ENCODE measurements at places on chromosomes 2 and 18.

GRCh38 chr2:23614701-23615100 lies 229.7 kb downstream of the KLHL29 start:
- DNase-seq: no peak

- no peak for DNase-seq
Observed at GRCh38 chr2:120461092-120461491, 115.2 kb downstream of the INHBB start.

DNA sequence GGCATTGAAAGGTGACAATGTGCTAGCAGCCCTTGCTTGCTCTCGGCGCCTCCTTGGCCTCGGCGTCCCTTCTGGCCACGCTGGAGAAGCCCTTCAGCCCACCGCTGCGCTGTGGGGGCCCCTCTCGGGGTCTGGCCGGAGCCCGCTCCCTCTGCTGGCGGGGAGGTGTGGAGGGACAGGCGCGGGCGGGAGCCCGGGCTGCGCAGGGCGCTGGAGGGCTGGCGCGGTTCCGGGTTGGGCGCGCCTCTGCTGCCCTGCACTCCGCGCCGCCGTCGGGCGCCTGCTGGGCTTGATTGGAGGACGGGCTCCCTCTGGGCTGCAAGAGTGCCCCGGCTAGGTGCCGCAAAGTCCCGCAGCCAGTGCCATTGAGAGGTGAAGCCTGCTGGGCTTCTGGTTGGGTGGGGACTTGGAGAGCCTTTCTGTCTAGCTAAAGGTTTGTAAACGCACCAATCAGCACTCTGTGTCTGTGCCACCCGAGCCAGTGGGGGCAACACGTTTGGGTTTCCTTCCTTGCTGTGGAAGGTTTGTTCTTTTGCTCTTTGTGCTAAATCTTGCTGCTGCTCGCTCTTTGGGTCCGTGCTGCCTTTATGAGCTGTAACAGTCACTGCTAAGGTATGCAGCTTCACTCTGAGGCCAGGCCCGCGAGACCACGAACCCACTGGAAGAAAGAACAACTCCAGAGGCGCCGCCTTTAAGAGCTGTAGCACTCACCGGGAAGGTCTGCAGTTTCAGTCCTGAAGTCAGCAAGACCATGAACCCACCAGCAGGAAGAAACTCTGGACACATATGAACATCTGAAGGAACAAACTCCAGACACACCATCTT lies 14.8 kb upstream of the IMP4 start:
- no peak for DNase-seq

DNA sequence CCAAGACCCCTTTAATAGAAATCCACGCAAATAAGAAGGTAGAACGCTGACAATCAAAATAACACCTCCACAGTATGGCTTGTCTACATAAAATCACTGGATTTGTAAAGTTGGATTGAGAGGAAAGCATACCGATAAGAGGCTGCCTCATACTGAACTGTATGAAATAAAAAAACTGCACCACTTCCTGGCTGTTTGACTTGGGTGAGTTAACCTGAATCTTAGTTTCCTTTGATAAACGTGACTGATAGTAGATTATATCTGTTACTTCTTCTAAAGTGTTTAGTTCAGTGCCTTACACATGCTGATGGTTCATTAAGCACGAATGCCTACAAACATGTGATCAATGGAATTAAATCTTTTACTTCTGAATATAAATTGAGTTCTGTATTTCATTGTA lies 140.4 kb upstream of the RNF152 start:
- no peak for DNase-seq

DNA sequence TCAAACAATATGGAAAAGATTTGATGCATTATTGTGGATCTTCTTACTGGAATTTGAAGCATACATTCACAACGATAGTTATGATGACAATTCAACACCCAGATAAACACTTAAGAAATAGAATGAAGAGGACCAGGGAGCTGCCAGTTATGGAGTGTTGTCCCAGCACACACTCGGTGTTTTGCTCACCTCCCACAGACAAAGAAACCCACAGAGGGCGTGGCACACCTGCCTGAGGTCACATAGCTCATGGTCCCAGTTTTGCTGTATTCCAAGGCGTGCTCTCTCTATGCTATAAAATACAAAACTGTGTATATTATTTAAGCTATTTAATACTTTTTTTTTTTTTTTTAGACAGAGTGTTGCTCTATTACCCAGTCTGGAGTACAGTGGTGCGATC lies 31.1 kb downstream of the EFR3B start:
- DNase-seq: peak; percentile 27

GRCh38 chr2:98037206-98037605 lies 41.5 kb upstream of the TMEM131 start:
- no peak for DNase-seq

GRCh38 chr2:31919499-31919898 lies 91.3 kb downstream of the MEMO1 start:
- no peak for DNase-seq

DNA sequence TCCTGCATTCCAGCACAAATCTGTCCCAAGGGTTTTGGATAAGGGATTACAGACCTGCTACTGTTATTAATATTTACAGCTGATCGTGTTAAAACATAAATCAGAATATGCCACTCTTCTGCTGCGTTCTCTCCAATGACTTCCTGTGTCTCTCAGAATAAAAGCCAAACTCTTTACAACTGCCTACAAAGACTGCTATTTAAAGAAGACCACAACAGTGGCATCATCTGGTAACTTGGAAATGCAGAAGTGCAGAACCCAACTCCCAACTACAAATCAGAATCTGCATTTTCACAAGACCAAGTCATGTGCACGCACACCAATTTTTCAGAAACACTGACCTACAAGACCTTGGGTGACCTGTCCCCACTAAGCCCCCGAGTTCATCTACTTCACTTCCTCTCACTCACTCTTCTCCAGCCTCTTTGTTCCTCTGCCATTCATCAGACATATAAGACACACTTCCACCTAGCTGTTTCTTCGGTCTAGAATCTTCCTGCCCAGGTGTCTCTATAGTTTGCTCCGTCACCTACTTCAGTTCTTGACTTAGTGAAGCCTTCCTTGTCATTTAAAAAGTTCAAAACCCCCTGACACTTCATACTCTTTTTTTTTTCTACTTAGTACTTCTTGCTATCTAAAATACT lies 36.0 kb downstream of the CHN1 start:
- no peak for DNase-seq

- no peak for DNase-seq
Observed at GRCh38 chr18:32771169-32771751, 1.6 kb downstream of the KLHL14 start.

DNA sequence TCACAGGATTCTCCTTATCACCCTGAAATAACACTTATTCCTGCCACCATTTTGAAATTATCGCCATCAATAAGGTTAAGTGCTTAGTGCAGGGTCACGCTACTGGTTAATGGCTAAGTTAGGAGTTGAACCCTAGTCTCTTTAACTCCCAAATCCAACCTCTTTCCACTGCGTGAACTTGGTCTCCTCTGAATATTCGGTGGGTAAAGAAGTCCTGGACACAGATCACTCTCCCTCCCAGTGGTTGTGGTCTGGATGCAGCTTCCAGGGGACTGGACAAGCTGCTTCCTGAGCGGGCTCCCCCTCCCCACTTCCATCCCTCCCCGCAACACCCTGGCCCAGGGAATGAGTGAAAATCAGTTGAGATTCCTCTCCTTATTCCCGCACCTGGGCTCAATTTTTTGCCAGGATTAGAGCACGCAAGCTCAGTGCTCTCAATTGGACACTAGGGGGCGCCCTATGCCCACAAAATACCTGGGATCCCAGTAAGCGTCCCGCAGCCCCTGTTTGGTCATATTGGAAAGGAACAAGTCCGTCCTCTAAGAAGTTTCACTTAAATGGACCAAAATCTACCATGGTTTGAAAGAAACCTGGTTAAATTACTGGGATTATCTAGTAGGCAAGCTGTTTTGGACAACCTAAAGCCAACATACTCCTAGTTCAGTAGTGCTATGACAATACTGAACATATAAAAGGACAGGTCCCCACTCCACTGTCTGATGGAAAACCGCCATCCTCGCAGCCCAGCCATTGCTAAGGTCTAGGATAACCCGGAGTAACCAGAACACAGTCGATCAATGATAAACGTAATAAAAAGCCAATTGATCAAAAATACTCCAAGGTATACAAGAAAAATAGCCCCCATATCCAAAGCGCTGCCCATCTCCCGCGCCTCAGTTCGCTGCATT lies 40.4 kb downstream of the DHRS9 start:
- no peak for DNase-seq

DNA sequence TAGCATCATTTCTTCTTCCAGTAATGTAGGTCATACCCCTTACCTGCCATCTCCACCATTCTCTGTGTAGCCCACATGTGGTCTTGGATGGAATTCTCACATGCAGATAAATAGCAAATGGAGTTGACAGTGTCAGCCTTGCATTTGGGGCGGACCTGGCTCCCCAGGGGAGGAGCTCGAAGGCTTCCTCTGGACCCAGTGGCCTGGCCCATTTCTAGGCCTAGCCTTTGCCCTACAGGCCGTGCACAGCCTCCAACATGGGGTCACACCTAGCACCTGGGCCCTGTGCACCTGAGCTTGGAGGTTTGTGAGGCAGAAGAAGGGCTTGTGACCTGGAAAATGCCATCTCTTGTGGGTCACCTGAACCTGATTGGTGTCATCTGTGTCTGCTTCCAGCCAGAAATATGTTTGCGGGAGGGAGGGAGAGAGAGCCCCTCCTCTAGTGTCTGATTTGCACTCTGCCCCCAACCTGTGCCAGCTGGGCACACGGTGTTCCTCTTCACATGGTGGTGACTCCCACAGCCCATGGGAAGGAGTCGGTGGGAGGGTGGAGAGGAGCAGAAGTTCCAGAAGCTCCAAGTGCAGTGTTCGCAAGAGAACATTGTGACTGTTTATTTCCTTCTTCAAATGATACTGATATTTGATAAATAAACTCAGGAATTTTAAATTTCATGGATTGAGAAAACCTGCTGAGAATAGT lies 33.0 kb downstream of the ITGB1BP1 start:
- DNase-seq: no peak

GRCh38 chr2:55547001-55547400 lies 27.5 kb downstream of the CFAP36 start:
- DNase-seq: no peak

GRCh38 chr18:25674183-25674582 lies 322.2 kb upstream of the ZNF521 start:
- DNase-seq: no peak

DNA sequence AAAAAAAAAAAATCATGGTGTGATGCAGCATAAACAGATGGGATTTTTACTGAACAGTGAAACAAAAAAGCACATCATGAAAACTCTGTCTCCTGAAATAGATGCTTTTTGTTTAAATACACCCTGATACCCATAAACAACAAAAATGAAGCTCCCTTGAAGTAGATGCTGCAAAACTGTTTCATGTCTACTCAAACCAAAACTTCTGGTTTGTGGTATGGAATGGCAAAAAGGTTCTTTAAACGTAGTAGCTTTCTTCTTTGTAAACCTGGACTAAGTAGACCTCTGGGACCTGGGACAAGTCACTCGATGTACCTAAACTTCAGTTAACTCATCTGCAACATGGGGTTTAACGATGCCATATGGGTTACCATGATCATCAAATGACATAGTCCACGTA lies 64.4 kb upstream of the RAPH1 start:
- no peak for DNase-seq

DNA sequence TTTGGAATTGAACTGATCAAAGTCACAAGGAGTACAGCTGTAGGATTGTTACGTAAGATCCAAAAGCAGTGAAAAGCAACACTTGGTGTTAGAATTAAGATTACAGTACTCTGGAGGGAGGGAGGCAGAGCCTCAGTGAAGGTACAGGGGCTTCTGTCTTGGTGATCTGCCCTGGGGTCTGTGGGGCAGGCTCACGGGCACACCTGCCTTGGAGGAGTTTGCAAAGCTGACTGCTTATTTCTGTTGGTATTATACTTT lies 114.9 kb downstream of the NCK2 start:
- DNase-seq: no peak

- DNase-seq: no peak
Observed at GRCh38 chr2:235605312-235606003, 111.6 kb downstream of the AGAP1 start.

- DNase-seq: no peak
Observed at GRCh38 chr2:74985978-74986609, 27.7 kb downstream of the POLE4 start.

DNA sequence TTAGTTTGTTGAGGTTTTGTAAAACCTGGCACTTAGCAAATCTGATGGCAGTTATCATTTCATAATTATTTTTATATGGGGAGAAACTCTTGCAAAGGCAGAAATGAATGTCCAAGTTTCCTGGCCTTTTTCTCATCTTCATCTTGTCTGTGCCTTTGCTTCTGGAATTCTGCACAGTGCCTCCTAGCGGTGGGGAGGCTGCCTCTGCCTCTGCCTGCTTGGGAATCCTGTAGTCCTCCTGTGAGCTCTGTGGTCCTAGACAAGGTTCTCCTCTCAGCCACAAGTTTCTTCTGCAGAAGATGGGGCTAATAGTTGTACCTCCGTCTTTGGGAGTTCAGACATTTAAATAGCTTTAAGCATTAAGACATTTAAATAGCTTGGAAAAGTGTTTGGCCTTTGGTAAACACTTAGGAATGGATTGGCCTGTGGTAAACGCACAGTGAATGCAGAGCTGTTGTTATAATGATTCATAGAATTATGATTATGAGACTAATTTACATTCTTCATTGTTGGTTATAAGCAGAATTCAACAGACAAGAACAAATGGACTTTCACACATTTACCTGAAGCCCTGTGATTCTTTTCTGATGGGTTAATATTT lies 101.2 kb downstream of the ZNF236 start:
- DNase-seq: no peak

- no peak for DNase-seq
Observed at GRCh38 chr2:37638973-37639372, 32.5 kb downstream of the CDC42EP3 start.

DNA sequence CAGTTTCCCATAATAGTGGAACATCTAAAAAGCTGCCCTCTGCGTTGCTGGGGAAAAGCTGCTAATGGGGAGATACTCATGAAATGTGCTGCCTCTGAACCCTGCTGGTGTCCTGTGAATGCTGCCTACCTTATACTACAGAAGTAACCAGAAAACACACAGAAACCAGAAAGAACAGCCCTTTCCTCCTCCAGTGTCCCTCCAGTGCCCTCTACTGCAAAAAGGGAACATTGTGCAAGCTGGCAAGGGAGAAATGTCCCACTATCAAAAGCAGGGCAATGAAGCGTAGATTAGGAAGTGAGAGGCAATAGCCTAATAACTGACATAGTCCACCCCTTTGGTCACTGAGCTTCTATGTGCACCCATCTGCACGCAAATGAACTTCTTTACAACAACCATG lies 162.7 kb upstream of the ETAA1 start:
- DNase-seq: no peak

GRCh38 chr2:109128616-109129355 lies at the start of gene SH3RF3:
TSS of gene SH3RF3 (plus strand) at chr2:109129205.
- no peak for DNase-seq

GRCh38 chr2:237916296-237916695 lies 50.5 kb upstream of the UBE2F start:
- no peak for DNase-seq

DNA sequence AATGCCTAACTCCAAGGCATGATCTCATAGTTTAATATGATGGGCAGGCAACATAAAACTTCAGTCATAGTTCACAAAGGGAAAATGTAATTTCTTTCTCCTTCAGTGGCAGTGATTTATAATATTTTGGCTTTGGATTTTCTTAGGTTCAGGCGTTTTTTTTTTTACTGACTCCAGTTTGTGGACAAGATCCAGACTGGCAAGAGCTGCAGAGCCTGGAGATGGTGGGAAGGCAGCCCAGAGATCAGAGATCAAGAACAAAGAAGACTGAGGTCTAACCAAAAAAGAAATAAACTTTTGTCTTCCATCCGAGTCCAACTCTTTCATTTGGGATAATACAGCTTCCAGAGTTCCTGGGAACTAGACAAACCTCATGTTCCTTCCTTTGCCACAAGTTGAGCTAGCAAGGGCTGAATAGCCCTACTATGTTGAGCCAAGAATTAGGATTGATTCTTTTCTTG lies 215.3 kb upstream of the SETBP1 start:
- DNase-seq: no peak
